ENCODE measurements at places on chromosomes 6 and 20. TPM values are rescaled to one million over a fixed set of nuclear protein-coding genes. Genes with fewer than 3 reads are reported as not detected.

DNA sequence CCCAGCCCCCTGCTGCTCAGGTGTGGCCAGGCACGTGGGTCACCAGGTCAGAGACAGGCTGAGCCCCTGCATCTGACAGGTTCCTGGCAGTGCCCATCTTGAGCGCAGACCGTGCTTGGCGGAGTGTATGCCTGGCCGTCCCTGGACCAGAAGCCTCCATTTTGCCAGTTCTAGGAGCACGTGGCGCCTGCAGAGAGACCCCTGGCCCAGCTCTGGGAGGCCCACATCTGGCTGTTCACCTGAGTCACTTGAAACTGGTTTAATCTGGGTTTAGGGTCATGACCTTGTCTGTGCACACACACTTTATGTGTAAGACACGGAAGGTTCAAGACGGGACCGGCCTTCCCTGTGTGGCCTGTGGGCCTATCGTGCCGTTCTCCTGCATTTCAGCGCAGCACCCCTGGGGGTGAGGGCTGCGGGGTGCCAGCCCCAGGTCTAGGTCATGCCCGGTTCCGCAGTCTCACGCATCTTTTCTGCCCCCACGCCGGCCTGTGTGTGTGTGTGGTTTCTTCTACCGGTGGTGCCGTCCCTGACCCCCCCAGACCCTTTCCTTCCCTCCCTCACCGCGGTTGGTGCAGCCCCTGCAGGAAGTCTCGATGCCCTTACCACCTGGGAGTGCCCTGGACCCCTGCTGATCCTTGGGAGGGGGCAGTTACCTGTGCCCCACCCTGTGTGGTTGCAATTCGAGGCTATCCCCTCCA lies 14.0 kb downstream of the SS18L1 start:
- no peak for DNase-seq
- peaks cover 10% of the 10 kb centered on the region for H3K4me1 ChIP-seq
- no peak overlapping the region for H3K4me3 ChIP-seq

Gene FERMT1
- not detected for polyA plus RNA-seq

GRCh38 chr20:62631336-62632308 lies 10.7 kb upstream of the SLCO4A1 start:
- peaks cover 10% of the 10 kb centered on the region for H3K4me1 ChIP-seq
- H3K4me3 ChIP-seq: no peak overlapping the region
- DNase-seq: no peak
- H3K36me3 ChIP-seq: no peaks in the 10 kb centered on the region
- H3K27ac ChIP-seq: no peak overlapping the region
- peaks cover 16% of the 10 kb centered on the region for H3K27me3 ChIP-seq

DNA sequence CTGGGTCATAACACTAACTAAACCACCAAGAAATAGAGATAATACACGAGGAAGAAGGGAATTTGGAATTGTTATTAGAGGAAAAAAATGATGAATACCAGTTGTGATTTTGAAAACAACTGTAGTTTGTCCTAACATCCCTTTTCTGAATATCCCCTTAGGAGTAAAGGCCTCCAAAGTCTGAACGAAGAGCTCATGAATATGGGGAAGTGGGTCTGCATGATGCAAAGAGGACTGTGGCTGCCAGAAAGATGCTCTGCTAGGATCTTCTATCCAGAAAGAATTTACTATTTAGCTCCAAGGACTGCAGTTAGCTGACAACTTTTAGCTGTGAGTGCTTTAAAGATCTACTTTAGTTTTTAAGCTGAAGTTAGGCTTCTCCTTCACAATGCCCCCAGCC lies 308.8 kb upstream of the HS3ST5 start:
- no peak overlapping the region for H3K4me3 ChIP-seq
- H3K27ac ChIP-seq: no peak overlapping the region
- no peak for DNase-seq

Gene SIRPD
- not detected for polyA plus RNA-seq

DNA sequence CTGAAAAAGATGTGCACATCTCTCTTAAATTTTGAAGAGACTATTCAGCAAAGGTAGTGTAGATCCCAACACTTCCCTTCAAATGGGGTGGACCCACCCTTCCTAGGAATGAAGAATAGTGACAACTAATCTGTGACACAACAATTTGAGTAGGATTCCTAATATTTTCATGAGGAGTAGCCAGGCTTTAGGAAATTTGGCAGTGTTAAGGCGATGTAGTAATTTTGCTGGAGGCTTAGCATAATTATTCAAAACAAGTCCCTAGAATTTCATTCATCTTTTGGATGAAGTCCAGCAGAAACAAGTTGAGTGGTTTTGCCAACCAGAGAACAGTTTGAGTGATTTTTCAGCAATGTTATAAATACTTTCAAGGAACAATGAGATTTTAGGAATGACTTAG lies 52.4 kb downstream of the ELOVL4 start:
- H3K4me1 ChIP-seq: no peaks in the 10 kb centered on the region
- H3K27ac ChIP-seq: no peak overlapping the region
- H3K27me3 ChIP-seq: no peaks in the 10 kb centered on the region
- DNase-seq: no peak

Gene BTNL2
- polyA plus RNA-seq: not detected

DNA sequence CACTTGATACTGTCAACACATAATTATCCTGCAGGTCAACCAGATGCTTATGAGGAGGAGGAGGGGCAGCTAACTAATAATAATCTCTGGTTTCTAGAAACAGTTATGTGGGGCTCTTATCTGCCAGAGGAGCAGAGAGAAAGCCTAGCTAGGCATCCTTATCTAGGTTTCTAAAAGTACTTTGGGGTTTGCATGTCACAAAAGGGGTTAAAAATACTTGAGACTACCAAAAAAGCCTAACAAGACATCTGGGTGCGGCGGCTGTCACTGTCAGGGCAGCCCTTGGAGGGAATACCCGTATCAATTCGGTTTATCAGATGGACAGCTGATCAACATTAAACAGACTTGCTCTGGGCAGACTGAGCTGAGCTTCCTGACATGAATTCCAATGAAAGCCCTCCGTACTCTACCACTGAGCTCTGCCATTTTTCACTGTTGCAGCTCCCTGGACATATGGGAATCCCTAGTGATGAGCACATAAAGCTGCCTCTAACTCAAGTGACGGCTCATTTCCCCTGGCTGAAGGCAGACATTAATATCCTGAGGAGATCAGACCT lies 166.6 kb downstream of the PDSS2 start:
- no peaks in the 10 kb centered on the region for H3K27me3 ChIP-seq
- no peaks in the 10 kb centered on the region for H3K36me3 ChIP-seq
- H3K4me1 ChIP-seq: peaks cover 16% of the 10 kb centered on the region
- H3K27ac ChIP-seq: no peak overlapping the region
- H3K4me3 ChIP-seq: no peak overlapping the region

GRCh38 chr6:45610374-45610773 lies 232.6 kb upstream of the SUPT3H start:
- H3K4me1 ChIP-seq: peaks cover 11% of the 10 kb centered on the region
- no peak for DNase-seq
- H3K36me3 ChIP-seq: no peaks in the 10 kb centered on the region
- no peak overlapping the region for H3K27ac ChIP-seq
- peaks cover 9% of the 10 kb centered on the region for H3K27me3 ChIP-seq
